ENCODE measurements at places on chromosomes 13 and 19.

DNA sequence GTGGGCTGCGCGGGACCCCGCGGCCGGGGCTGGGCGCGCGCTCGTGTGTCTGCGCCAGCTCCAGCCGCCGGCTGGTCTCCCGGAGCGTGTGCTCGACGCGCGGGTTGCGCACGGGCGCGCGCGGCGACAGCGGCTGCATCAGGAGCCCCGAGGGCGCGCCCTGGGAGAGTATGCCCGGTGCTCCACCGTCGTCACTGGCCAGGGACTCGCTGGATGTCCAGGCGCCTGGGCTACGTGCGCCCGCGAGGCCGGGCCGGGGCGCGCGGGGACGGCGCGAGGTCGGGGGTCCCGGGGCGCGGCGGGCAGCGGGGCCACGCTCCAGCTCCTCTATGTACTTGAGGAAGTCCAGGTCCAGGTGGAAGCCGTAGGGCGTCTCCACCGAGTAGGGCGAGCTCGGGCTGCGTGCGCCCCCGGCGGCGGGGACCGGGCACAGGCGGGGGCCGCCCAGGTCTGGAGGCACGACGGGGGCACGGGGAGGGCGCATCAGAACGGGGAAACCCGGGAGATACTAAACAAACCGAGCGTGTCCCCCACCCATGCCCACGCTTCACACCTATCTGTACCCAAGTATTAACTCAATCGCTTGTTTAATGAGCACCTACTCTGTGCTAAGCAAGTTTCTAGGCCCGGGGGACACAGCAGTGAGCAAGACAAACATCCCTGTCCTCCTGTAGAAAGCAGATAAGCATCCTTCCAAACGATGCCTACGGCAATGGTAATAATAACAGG lies 7.6 kb downstream of the KANK3 start:
- DNase-seq, result no peak

GRCh38 chr13:110575322-110576069 lies 14.0 kb upstream of the RAB20 start:
- DNase-seq, result peak; percentile 23

DNA sequence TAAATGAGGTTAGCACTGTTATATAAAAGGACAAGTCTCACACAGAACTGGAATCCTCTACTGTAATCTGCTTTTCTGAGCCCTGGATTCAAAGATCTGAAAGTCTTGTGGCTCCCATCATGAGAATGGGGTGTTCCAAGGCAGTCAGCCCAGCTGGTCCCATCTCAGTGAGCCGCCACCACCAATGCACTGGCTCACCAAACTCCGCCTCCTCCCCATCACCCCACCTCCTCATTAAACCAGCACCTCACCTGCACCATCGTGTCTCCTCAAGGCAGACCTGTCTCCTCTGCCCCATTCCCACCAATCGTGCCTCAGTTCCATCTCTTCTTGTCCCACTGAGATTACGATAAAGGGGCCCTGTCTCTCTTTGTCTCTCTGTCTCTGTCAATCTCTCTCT lies 166.7 kb downstream of the USP12 start:
- DNase-seq, result no peak

DNA sequence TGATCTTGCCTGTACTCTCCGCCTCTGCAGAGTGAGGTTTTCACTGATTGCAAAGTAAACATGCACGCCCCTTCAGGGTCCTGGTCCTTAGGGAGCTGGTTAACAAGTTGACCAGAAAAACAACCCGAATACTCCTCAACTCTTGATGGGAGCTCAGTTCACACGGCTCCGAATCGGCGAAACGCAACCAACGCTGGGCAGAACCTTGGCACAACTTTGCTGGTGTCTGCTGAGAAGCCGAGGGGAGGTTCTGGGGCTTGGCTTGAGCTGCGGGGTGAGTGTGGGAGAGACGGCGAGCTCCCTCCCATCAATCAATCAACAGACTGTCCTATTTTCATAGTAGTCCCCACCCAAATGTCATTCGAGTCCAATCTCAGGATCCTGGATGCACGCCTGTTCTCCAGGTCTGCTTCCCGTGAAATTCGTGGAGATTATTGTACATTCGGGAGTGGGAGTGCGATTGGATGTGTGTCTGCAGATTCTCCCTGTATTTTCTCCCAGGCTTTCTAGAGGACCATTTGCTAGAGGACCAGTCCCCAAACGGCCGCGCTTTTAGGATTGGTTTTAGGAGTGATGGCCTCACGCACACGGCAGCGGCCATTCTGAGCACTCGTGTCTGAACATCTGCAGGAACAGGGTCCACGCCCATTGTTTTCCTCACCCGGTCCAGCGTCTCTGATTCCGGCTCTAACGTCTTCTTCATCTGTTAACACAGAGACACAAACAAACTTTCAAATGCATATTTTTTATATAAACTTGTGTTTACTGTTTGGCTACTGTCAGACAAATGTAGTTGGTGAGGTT lies 51.6 kb upstream of the F7 start:
- DNase-seq, result no peak

DNA sequence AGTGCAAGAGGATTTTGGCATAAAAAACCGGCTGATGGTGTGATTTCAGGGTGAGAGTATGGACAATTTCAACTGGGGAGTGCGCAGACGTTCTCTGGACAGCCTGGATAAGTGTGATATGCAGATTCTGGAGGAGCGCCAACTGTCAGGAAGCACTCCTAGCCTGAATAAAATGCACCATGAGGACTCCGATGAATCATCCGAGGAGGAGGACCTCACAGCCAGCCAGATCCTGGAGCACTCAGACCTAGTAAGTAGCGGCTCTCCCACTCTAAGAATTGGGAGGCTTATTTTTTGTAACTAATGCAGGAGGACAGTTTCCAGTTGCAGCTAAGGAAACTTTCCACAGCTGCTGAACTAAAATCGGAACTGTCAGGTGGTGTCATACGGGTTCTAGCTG lies 53.6 kb downstream of the ZAR1L start:
- peak; percentile 33 for DNase-seq

- DNase-seq, result no peak
Observed at GRCh38 chr19:46365561-46365960, 18.7 kb downstream of the PPP5C start.

DNA sequence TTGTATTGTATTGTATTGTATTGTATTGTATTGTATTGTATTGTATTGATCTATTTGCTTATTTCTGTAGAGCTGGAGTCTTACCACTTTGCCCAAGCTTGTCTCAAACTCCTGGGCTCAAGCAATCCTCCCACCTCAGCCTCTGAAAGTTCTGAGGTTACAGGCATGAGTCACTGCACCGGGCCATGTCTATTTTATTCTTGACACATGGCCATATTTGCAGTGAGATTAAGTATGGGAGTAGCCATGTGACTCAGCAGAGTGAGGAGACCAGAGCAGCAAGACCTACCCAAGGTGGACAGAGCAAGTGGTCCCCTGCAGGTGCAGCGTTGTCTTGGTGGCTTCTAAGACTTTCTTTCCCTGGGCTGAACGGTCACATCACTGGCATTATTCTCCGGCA lies 49.1 kb upstream of the UBAC2 start:
- DNase-seq, result no peak

DNA sequence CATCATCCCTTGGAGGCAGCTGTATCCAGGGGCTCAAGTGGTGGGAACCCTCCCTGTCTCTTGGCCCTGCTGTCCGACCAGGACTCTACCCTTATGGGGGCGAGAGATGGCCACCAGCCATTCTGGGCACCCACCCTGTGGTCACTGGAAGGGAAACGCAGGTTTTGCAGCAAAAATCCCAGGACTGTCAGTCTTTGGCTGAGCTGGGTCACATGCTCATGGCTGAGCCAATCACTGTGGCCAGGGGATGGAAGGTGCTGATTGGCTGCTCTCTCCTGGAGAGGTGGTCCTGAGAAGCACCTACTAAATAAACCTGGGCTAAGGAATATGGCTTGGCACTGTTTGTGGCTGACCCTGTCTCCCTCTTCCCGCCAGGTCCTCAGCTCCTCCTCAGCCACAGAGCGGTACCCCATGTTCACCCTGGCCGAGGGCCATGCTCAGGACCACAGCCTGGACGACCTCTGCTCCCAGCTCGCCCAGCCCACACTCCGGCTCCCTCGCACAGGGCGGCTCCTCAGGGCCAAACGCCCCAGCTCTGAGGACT lies 8.9 kb downstream of the ATG4D start:
- no peak for DNase-seq

DNA sequence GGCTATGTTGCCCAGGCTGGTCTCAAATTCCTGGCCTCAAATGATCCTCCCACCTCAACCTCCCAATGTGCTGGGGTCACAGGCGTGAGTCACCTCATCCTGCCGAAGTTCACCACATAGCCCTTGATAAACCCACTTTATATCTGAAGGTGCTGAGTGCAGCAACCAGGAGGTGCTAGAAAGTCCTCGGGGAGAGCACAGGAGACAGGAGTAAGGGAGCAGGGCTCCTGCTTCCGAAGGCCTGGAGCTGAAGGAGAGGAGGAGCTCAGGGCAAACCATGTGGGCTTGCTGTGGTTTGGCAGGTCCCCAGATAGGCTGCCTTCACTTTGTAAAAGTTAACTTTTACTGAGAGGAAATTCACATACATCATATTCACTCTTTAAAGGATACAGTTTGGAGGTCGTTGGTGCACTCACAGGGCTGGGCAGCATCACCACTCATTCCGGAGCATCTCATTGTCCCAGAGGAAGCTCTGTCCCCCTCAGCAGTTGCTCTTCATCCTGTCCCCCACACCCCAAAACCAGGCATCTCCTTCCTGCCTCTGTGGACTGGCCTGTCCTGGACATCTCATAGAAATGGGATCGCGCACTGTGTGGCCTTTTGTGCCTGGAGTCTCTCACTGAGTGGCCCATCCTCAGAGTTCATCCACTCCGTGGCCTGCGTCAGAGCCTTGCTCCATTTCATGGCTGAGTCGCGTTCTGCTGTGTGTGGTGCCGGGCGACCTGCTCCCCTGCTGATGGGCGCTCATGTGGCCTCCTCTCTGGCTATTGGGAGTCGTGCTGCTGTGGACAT lies 49.5 kb downstream of the KDM4B start:
- DNase-seq, result peak; percentile 57

DNA sequence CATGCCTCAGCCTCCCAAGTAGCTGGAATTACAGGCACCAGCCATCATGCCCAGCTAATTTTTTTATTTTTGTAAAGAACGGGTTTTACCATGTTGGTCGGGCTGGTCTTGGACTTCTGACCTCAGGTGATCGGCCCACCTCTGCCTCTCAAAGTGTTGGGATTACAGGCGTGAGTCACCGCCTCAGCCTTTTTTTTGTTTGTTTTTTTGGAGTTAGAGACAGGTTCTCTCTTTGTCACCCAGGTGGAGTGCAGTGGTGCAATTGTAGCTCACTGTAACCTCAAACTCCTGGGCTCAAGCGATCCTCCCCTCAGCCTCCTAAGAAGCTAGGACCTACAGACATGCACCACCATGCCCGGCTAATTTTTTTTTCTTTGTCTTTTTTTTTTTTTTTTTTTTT lies 15.6 kb upstream of the NOTCH3 start:
- no peak for DNase-seq

DNA sequence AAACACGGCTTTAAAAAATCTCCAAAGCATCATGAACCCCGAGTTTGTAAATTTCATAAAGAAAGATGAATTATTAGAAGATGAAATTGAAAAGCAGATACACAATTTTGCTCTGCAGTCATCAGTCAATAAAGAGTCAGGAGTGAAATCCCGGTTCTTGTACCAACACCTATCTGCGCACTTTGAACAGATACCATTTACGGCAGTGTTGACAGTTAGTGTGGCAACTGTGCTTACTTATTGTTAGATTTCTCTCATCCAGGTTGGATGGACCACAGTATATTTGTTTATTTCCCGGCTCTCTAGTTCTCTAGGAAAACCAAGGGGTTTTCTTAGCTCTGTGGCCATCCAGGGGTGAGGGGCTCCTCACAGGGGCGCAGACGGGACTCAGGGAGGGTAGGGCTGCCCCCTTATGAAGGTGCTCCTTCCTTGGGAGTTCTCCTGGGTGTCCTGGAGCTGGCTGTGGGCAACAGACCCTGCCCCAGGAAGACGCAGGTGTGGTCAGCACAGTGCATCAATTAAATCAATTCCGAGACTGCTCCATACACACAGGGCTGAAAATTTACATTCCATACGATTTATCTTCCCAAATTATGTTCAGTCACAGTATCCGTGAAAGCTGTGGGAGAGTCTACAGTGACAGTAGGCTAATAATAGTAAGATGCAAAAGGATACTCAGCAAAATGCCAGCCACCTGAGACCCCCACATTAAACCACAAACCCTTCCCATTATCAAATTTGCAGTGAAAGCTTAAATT lies 107.0 kb upstream of the C1QTNF9B start:
- DNase-seq, result no peak

GRCh38 chr19:39927524-39928356 lies 6.7 kb downstream of the FCGBP start:
- no peak for DNase-seq

DNA sequence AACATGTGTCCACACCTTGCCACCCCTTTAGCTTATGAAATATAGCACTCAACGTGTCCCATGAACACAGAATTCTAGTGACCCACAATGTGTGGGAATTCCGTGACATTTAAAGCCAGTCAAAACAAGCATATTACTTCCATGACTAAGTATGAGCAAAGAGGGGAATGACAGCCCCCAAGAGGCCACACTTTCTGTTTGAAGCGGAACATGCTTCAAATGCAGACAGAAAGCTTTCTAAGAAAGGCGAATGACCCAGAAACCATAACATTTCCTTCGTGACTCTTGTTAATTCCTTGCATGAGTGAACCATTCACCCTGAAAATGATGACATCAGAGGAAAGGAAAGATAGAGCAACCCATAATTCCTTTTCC lies 122.0 kb upstream of the FNDC3A start:
- DNase-seq, result no peak

DNA sequence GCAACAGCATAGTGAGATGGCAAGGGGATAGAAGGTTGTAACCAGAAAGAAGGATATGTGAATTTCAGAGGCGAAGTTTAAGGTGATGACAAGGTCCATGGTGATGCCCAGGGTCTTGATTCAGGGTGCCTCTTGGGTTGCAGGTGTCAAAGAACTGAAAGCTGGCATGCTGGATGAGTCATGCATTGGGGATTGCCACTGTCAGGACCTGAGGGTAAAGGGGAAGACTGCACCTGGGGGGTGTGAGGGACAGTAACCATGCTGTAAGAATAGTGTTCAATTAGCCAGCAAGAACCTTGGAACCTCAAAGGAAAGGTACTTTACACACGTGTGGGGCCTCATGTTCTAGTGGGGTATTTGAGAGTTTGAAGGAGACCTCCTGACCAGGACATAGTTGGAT lies 279.6 kb downstream of the SLC7A1 start:
- DNase-seq, result no peak

GRCh38 chr19:4388337-4389063 lies 11.8 kb downstream of the SH3GL1 start:
- peak; percentile 73 for DNase-seq

- DNase-seq, result no peak
Observed at GRCh38 chr19:46065486-46066071, 24.8 kb upstream of the IGFL4 start.

- DNase-seq, result peak; percentile 48
Observed at GRCh38 chr13:73268306-73268705, 209.5 kb downstream of the KLF5 start.
